NCI-H774 (cell line): ENCODE measurements at places on chromosomes 7 and 10.
A peak's percentile ranks its signal among the peaks of the same experiment; 100 is the strongest.

GRCh38 chr10:84938117-84938905, 609.9 kb downstream of the CCSER2 start:
- no peak for DNase-seq

DNA sequence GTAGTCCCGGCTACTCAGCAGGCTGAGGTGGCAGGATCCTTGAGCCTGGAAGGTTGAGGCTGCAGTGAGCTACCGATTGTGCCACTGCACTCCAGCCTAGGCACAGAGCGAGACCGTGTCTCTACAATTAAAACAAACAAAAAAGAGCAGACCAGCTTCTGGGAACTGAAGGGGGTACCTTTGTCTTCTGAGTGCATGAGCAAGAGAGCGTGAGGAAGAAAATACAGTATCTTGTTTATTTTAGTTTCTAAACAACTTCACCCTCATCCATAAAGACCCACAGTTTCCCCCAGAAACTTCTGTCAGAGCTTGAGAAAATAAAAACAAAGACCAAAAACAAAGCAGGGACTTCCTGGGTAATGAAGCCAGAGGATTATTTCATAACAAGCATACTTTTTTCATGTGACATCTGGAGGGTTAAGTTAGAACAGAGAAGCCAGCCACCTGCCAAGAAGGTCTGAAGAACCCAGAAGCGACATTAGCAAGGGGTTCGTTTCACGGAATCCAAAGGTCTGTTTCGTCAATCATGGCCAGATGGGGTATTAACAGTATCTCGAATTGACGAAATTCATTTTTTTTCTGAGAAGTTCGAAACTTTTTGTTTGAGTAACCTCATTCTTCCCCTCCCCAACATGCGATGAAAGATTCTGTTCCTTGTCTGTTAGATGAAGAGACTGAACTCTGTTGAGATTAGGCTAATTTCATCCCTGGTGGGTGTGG, 10.2 kb upstream of the IL2RA start:
- no peak for DNase-seq

DNA sequence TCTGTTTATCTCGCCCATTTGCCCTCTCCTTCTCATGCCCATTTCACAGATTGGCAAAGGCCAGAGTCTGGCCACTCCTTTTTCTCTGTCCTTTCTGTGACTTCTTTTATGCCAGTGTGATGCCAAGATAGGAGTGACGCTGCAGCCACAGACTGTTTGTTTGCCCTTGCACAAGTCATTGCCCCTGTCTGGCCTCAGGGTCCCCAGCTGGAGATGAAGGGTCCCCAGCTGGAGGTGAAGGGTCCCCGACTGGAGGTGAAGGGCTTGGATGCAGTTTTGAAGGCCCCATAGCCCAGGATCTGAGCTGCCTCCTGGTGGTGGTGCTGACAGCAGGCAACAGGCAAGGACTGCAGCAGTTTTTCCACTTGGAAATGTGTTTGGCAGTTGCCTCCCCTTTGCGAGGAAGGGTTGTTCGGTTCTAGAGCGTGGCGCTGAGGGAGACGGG, 50.8 kb upstream of the SLC29A3 start:
- no peak for DNase-seq

- no peak for DNase-seq
Observed at GRCh38 chr10:84334811-84335210, 6.4 kb downstream of the CCSER2 start.

- peak; percentile 70 for DNase-seq
Observed at GRCh38 chr10:42933448-42934340, 143.2 kb upstream of the RET start.

- DNase-seq: no peak
Observed at GRCh38 chr10:22391600-22391999, 46.3 kb downstream of the SPAG6 start.
